ENCODE measurements at places on chromosomes 4 and X.
A peak's percentile ranks its signal among the peaks of the same experiment; 100 is the strongest.

GRCh38 chr4:42142591-42142990 is 9.9 kb downstream of the BEND4 start:
- no peak for DNase-seq

DNA sequence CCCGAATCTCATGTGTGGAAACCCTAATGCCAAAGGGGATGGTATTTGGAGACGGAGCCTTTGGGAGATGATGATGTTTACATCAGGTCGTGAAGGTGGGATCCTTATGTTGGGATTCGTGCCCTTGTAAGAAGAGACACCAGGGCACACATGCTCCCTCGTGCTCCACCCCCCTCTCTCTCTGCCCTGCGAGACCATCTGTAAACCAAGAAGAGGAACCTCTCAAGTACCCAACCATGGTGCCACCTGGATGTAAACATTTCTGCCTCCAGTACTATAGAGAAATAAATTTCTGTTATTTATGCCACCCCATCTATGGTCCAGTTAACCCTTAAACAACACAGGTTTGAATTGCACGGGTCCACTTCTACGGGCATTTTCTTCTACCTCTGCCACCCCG is 179.4 kb downstream of the DHRSX start:
- DNase-seq, result no peak

DNA sequence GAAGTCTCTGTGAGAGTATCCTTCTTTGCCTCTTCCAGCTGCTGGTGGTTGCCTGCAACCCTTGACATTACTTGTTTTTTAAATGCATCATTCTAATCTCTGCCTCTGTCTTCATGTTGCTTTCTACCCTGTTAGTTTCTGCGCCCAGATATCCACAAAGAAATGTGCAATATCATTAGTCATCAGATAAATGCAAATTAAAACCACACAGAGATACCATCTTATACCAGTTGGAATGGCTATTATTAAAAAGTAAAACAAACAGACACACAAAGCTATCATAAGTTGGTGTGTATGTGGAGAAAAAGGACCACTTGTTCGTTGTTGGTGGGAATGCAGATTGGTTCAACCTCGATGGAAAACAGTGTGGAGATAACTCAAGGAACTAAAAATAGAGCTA is 517.4 kb downstream of the FAT4 start:
- no peak for DNase-seq

DNA sequence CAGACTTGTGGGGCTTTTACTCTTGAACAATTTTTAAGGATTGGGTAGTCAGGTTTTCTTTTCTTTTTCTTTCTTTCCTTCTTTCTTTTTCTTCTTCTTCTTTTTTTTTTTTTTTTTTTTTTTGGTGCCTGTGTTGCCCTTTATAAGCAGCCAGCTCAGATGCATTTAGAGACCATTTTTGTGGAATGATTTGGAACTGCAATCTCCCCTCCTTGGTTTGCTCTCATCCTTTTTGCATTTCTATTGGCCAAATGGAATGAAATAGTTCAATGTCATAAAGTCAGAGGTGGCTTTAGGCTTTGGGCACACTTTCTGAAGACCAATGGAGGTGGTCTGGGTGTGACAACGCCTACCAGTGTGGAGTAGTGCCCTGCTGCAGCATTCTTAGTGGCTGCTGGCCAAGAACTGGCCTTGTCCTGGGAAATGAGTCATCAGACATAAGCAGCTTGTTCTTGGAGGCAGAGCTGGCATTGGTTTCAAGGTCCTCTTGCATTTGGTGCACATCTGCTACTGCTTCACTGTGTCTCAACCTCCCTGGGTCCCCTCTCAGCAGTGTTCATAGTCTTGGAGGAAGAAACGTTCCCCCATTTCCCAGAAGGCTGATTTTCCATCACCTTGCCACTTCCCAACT is 84.5 kb downstream of the CT47B1 start:
- DNase-seq, result no peak

DNA sequence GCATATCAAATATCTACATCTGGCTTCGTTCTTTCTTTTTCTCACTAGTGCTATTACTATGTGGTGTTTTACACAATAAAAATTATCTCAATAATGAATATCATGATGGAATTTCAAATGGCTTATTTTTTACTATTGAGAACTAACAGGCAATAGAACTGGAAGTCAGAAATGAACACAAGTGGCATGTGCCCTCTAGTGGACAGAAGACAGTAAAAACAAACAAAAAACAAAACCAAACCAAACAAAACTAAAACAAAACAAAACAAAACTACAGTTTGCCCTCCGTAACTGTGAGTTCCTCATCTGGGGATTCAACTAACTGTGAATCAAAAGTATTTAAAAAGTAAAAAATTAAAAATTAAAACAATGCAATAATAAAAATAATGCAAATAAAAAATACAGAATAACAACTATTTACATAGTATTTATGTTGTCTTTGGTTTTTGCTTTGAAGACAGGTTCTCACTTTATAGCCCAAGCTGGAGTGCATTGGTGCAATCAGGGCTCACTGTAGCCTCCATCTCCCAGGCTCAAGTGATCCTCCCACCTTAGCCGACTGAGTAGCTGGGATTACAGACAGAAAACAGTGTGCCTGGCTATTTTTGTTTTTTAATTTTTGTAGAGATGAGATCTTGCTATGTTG is 195.6 kb upstream of the TACR3 start:
- DNase-seq, result no peak

DNA sequence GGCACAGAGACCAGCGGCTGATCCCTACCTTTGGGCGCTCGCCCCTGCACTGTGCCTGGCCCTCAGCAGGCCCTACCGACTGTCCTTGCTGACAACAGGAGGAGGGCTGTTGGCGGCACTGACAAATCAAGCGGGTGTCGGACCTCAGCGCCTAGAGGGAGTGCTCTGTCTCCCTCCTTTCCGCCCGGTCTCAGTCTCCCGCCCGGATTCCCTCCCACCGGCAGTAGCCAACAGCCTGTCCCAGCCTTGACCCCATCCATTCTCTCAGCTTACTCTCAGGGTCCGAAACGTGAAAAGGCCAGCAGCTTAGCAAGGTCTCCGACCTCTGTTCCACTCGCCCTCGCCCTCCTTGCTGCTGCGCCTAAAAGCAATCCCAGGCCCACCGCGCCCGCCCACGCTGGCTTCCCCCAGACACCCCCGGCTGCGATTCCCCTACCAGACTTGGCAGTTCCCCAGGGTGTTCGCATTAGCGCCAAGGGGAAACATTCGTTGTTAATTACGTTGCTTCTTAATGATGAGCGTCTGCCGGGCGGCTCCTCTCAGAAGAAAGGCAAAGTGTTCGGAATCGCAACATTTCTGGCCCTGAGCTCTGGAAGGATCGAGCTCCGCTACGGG is 96.2 kb downstream of the SOWAHB start:
- no peak for DNase-seq

GRCh38 chr4:26094911-26095310 is 180.9 kb downstream of the SMIM20 start:
- no peak for DNase-seq

- DNase-seq, result peak; percentile 15
Measured at GRCh38 chr4:83581411-83582288, 45.7 kb downstream of the GPAT3 start.

GRCh38 chr4:17877661-17878060 is 66.9 kb downstream of the NCAPG start:
- no peak for DNase-seq

GRCh38 chrX:136589966-136590365 is 58.0 kb downstream of the VGLL1 start:
- DNase-seq, result no peak

DNA sequence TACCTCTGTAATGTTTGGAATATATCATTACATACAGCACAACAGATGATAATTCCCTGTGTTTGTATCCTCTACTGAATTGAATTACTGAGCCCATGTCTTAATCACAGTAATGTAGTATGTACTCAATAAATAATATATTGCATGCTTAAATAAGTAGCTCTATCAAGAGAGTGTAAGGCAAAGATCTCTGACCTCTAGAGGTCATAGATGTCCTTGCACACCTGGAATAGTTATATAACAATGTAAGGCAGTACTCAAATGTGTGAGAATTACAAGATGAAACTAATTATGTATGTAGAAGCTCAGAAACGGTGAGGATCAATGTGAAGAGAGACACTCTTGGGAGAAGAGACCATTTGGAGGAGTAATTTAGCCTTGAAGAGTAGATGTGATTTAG is 14.3 kb upstream of the GCNA start:
- DNase-seq, result no peak

- no peak for DNase-seq
Measured at GRCh38 chr4:69708211-69708610, 52.2 kb downstream of the SULT1B1 start.

GRCh38 chrX:72526534-72527508 is 45.8 kb downstream of the HDAC8 start:
- no peak for DNase-seq

DNA sequence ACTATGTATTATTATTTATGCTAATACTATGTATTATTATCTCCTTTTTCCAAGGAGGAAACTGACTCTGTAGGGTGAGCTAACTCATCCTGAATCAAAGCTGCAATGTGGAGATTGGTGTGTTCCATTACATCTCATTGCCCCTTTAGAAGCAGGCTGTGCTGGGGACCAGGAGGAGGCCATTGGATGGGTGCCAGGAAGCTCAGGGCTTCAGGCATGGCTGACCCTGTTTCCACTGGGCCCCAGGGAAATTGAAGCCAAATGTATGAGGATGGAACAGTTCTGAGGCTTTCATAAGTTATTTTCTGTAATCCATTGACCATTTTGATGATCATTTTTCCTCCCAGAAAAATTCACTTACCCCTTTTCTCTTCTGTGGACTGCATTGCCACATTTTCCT is 418.8 kb upstream of the ZFP42 start:
- no peak for DNase-seq

DNA sequence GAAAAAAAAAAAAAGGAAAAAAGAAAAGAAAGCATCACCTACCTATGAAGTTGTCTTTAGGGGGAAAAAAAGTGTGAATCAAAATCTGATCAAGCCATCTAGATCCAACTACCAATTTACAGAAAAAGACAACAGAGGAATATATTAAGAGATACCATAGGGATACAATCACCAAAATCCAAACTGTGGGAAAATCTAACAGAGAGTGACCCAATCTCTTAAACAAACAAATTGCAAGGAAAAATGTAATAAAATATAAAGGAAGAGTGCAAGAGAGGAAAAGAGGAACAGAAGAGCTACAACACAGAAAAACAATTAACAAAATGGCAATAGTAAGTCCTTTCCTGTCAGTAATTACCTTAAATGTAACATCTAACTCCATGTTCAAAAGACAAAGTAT is 19.0 kb downstream of the THOC2 start:
- no peak for DNase-seq

DNA sequence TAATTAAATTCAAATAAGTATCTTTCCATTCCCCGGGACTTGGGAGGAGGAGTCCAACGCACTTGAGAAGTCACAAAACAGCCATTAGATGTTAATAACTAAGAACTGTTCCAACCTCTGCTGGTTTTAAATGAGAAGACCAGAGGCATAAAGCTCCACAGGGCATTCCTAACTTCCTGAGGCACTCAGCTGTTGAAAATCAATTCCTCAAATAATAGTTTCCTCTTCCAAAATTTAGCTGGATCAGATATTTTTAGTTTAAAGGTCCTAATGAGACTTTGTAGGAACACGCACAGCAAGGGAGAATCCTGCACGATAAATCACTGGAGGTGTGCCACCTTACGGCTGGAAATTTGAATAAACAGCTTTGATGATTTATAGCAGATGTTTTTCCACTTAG is 504.3 kb upstream of the ZFP42 start:
- no peak for DNase-seq

- no peak for DNase-seq
Measured at GRCh38 chr4:109912706-109913595, at the start of gene EGF. TSS of gene EGF (plus strand) at chr4:109912883. CDS start at chr4:109913336, 453 bp downstream.

DNA sequence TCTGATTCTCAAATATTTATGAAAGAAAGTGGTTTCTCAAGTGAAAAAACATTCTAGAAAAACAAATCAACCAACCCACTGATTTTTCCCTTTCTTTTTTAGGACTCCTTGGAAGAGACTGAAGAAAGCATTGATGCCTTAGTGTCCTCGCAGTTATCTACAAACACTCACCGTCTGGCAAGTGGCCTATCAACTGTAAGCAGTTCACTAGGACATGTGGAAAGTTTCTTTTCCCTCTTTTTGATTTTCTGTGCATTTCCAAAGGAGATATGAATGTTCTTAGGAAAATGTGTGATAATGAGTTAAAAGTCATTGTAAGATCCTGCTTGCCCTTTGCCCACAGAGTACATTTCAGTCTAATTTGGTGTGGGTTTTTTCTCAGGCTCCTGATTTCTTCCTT is 95.9 kb downstream of the SYTL5 start:
- no peak for DNase-seq

GRCh38 chr4:176319151-176319703 is 539 bp upstream of the SPCS3 start:
- no peak for DNase-seq

DNA sequence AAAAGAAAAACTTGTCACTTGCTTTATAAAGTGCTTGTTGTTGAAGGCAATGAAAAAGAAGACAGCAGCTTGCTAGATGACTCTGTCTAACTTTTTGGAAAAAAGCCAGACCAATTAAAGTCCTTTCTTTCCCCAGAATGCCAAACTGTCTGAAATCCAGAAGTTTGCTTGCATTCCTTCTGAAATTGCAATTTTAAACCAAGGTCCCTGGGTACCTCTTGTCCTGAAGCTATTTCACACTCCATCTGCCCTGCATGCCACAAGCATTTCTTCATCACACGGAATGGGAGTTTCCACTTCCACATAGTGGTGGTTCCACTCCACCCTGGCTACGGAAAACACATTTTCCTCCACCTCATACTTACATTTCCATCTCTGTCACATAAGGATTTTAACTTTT is 101.0 kb downstream of the PAPSS1 start:
- no peak for DNase-seq

- DNase-seq, result no peak
Measured at GRCh38 chr4:93495346-93495745, 333.2 kb upstream of the ATOH1 start.

- DNase-seq, result no peak
Measured at GRCh38 chrX:110003167-110004156, 548 bp downstream of the TMEM164 start.

- DNase-seq, result no peak
Measured at GRCh38 chr4:66340286-66340893, 670.1 kb upstream of the EPHA5 start.

- no peak for DNase-seq
Measured at GRCh38 chrX:12128017-12128416, 10.3 kb upstream of the FRMPD4 start.

GRCh38 chrX:44908153-44908552 is 35.2 kb downstream of the KDM6A start:
- no peak for DNase-seq

- DNase-seq, result no peak
Measured at GRCh38 chr4:98573791-98574190, 84.6 kb downstream of the TSPAN5 start.

DNA sequence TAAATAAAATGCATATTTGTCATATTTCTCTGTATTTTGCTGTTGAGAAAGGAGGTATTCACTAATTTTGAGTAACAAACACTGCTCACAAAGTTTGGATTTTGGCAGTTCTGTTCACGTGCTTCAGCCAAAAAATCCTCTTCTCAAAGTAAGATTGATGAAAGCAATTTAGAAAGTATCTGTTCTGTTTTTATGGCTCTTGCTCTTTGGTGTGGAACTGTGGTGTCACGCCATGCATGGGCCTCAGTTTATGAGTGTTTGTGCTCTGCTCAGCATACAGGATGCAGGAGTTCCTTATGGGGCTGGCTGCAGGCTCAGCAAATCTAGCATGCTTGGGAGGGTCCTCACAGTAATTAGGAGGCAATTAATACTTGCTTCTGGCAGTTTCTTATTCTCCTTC is 3.3 kb downstream of the HTT start:
- DNase-seq, result peak; percentile 35
